Chondrocyte (in vitro differentiated cells): ENCODE measurements at places on chromosomes 12 and 14. TPM values are rescaled to one million over a fixed set of nuclear protein-coding genes. Genes with fewer than 3 reads are reported as not detected.

DNA sequence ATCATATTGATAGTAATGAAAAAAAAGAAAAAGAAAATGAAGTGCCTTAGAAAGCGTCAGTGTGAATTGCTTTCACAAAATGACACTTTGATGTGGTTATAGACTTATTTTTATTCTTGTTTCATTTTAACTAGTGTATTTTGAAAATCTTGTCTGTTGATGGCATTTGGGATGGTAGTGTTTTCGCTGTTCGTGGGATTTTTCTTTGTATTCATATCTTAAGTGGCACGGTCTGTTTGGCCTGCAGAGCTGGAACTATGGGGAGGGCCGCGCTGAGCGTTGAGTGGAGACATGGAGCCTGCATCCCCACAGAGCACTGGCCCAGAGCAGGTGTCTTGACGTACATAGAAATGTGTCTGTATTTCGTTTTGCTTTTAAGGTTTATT, 61.6 kb downstream of the WDR20 start:
- DNase-seq: no peak

- no peak for DNase-seq
Observed at GRCh38 chr12:65603438-65604351, 220.6 kb upstream of the HMGA2 start.

DNA sequence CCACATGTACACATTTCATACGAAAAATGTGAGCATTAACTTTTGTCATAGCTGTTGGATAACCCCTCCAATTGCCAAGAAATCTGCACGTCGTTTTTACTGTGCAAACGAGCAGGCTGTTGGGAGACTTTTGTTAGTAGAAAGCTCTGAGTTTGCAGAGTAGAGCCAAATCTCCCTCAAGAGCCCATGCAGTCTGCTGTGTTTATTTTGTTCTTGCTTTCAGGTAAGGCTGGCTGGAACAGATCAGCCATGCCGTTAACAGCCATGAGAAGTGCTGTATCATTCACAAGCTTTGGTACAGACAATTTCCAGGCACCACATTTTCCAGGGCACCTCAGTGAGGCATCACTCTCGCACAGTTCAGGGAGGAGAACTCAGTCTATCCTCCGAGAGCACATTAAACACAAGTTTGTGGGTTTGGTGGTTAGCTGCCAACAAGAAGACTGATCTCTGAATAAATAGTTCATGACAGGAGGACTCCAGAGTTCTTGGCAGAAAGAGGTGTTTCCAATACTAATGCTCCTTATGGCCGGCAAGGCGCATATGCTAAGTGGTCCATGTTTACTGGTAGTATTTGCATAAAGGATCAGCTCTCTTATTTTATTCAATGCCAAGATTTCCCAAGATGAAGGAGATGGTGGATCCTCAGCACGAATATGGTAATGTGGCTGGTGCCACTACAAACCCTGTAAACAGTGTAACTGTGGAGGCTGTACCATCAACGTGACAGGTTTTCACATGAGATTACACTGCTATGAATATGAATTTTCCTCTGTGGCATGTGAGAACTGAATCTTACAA, 30.3 kb upstream of the PELI2 start:
- DNase-seq: no peak

DNA sequence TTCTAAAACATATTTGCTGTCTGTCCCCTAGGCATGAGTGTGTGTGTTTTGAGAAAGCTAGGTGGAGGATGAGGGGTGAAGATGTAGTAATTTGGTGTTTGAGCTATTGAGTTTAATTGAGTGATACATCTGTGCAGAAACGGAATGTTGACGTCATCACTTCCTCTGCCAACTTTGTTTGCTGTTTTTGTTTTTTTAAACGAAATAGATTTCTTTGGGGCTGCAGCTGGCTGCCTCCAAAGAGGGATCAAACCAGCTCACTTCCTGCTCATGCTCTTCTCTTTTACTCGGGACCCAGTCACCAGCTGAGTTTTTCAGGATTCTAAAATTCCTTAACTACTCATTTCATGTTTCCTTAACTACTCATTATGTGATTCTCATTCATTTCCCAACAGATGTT, 19.5 kb upstream of the CRACR2A start:
- no peak for DNase-seq

PIANP gene
- 3.2 to 9.3 TPM (median 4.4 TPM) in 3 replicates for total RNA-seq

DNA sequence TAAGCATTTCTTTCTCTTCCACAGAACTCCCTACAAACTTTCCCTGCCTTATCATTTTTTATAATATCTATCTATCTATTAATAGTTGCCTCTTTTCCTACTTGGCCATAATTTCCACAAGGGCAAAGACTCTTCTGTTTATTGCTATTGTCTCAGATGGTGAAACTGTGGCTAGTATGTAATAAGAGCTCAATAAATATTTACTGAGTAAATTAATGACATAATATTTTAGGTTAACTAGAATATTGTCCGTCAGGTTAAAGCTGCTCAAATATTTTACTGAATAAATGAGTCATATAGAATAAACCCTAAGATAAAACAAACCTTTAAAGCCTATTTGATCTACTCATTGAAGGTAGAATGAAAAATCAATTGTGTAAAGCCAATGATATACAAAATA, 240.5 kb downstream of the PPFIA2 start:
- DNase-seq: no peak

DNA sequence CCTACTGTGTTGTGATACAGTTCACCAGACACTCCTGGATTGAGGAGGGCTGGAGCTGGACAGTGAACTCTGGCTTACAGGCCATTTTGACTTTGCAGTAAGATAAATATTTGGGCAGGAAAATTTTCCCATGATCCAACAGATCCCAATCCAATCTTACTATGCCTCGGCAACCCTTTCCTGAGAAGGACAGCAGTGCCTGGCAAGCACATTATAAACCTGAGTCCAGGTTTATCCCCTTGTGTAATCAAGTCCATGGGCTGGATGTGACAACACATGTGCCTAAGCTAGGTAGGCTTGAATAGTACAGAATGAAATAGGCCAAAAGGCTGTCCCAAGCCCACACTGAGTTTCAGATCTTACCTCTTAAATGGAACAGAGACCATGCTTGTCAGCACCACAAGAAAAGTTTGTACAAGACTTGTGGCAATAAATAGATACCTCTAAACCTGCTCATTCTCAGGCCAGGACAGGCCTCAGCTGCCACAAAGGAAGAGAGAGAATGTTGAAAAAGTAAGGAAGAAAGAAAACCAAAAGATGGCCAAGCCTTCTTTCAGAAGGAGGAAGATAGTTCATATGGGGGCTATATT, 34.9 kb downstream of the CREBL2 start:
- no peak for DNase-seq

GRCh38 chr14:105848570-105848969, 322.2 kb downstream of the TMEM121 start:
- DNase-seq: no peak

PRB2 gene
- total RNA-seq: not detected in 3 replicates

- no peak for DNase-seq
Observed at GRCh38 chr14:81430235-81430634, 30.1 kb upstream of the STON2 start.
